Fibroblast of lung (primary cell): ENCODE measurements at places on chromosomes 5 and 9. TPM values are rescaled to one million over a fixed set of nuclear protein-coding genes. Genes with fewer than 3 reads are reported as not detected.

GRCh38 chr5:140565780-140566095 is 1.1 kb downstream of the SLC35A4 start:
- peak overlapping the region; percentile 87 for H3K27ac ChIP-seq
- H3K4me3 ChIP-seq, result peak overlapping the region; percentile 82
- peaks cover 12% of the 10 kb centered on the region for H3K4me1 ChIP-seq
- H3K36me3 ChIP-seq, result peaks cover 21% of the 10 kb centered on the region

- peak overlapping the region; percentile 98 for H3K27ac ChIP-seq
- H3K4me3 ChIP-seq, result peak overlapping the region; percentile 80
- peaks cover 3% of the 10 kb centered on the region for H3K4me1 ChIP-seq
These were observed 1.0 kb downstream of the MATR3 start for GRCh38 chr5:139294374-139295165.

DNA sequence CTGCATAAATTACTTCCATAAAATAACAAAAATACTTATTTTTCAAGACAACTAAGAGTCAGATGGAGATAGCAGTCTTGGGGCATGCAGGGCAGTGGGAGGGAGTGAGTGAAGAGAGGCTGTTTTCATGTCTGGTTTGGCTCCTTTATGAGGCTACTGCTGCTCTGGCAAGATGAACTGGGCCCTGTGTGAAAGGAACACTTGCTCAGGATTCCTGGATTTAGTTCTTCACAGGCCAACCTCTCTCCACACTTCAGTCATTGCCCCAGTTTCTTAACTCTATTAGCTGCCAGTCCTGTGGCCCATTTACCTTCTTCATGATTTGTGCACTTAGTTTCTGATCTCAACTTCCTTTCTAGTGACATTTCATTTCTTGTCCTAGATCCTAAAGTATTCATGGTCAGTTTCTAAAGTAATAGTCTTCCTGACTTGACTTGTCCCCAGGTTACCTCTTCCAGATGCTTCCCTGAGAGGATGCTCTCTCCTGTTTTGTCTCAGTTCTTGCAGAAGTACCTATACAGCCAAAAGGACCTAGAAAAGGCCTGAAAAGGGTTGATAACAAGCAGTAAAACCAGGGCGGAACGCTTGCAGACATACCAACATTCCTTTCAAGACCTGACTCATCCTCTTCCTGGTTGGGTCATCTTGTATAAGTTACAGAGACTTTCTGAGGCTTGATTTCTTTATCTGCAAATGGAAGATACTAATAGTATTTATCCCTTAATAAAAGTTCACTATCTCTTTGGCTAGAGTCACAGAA is 77.0 kb upstream of the ZFAND5 start:
- H3K36me3 ChIP-seq, result no peaks in the 10 kb centered on the region
- peak overlapping the region; percentile 42 for H3K27ac ChIP-seq
- H3K27me3 ChIP-seq, result no peaks in the 10 kb centered on the region
- H3K4me3 ChIP-seq, result no peak overlapping the region
- H3K4me1 ChIP-seq, result peaks cover 14% of the 10 kb centered on the region

GRCh38 chr5:89349246-89349980 is 466.4 kb upstream of the MEF2C start:
- no peaks in the 10 kb centered on the region for H3K27me3 ChIP-seq
- no peak overlapping the region for H3K4me3 ChIP-seq
- DNase-seq, result no peak
- no peak overlapping the region for H3K27ac ChIP-seq
- no peaks in the 10 kb centered on the region for H3K4me1 ChIP-seq

GRCh38 chr5:134106991-134107701 is 7.3 kb upstream of the TCF7 start:
- H3K4me3 ChIP-seq, result no peak overlapping the region
- no peaks in the 10 kb centered on the region for H3K4me1 ChIP-seq
- no peak overlapping the region for H3K27ac ChIP-seq
- H3K27me3 ChIP-seq, result no peaks in the 10 kb centered on the region

The ACTBL2 gene
- polyA plus RNA-seq, result 0.03 and 0.11 TPM in 2 replicates

The FCHO2 gene
- polyA plus RNA-seq, result 10.2 and 11.3 TPM in 2 replicates

The C5orf52 gene
- not detected in 2 replicates for polyA plus RNA-seq

The PCDHB12 gene
- polyA plus RNA-seq, result 0.02 and 0.27 TPM in 2 replicates
